Posterior vena cava (tissue), 2 donors: ENCODE measurements at places on chromosomes 7 and 10.

GRCh38 chr7:148754912-148755311, 56.2 kb downstream of the CUL1 start:
- no peak for DNase-seq

DNA sequence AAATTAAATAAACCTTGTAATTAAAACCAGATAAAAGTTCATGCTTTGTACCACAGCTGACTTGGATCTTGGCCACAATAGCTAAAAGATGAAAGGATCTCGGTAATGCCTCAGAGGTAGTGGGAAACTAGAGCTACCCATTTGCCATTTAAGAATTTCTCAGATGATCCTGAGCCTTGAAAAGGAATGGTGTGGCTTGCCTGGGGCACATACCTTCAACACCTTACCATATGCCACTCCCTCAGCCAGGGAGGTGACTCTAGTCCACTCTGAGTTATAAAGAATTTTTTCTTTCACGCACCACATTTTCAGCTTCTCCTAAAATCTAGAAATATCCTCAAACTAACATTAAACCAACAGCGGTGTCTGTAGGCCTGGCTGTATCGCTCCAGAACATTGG, 516.3 kb upstream of the TEX47 start:
- DNase-seq = no peak

- no peak for DNase-seq
Measured at GRCh38 chr10:44883593-44884331, 27.4 kb upstream of the TMEM72 start.

- DNase-seq = no peak
Measured at GRCh38 chr10:35341521-35341920, 5.2 kb downstream of the CCNY start.

- peak; percentile 93 for DNase-seq
Measured at GRCh38 chr7:2701832-2702593, 14.0 kb downstream of the AMZ1 start.

GRCh38 chr7:107876916-107877315, 14.1 kb upstream of the DLD start:
- DNase-seq = no peak

DNA sequence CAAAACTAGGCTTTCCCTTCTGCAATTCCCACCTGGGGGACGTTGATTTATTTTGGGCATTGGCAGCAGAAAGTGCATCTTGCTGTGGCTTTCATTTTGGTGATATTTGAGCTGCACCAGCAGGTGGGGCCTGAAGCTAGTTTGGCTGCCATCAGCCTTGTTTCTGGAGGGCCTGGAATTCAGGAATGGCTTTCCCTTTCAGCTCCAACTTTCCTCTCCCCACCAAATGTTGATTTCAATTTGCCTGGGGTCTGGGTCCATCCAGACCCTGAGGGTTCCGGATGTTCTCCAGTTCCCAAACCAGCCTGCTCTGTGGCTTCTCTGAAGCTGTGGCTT, 640.4 kb downstream of the TYW1 start:
- no peak for DNase-seq
